Non-pigmented ciliary epithelial cell (primary cell): ENCODE measurements at places on chromosomes 11 and 22.

GRCh38 chr22:24759765-24760164, 14.8 kb downstream of the PIWIL3 start:
- no peak for DNase-seq

- peak; percentile 74 for DNase-seq
Observed at GRCh38 chr11:10490398-10491241, 35.6 kb downstream of the AMPD3 start.

GRCh38 chr11:111269146-111269868, 23.8 kb downstream of the POU2AF2 start:
- DNase-seq, result no peak

GRCh38 chr11:73205661-73206343, 12.3 kb upstream of the P2RY2 start:
- DNase-seq, result no peak

DNA sequence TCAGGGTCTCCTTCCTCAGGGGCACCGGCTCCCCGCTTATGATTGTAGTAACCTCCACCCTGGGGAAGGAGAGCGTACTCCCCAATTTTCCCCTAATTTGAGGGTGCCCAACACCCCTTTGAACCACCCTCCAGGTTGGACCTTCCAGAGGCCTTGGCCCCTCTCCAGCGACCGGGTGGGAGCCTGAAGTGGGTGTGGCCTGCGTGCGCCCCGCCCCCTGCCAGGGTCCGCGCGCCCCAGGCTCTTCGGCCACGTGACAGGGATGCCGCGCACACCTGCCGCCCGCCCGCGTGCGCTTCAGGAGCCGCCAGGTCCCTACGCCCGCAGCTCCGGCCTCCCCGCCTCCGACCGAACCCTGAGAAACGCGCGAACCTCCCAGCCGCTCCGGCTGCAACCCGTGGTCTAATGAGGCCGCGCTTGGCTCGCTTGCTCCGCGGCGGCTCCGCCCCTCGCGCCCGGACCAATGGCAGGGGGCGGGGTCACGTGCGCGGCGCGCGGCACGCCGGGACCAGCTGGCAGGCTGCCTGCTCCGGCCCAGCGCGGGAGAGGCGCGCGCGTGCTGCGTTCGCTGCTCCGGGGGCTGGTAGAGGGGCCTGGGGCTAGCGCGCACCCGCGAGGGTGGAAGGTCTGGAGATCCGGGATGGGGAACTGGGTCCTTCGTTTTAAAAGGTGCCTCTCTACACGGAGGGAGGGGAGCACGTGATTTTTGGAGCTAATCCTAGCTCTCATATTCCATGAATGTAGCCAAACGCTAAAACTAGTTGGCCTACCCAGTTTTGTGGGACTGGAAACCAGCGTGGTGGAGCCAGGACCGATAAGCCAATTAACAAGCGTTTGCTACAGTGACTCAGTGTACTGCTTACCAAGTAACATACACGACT, at the start of gene FOXRED2:
Gene FOXRED2, minus strand, starts transcription at position 404 of the 881 bp plus-strand sequence. CDS start 618 bp downstream, outside the sequence.
- no peak for DNase-seq

DNA sequence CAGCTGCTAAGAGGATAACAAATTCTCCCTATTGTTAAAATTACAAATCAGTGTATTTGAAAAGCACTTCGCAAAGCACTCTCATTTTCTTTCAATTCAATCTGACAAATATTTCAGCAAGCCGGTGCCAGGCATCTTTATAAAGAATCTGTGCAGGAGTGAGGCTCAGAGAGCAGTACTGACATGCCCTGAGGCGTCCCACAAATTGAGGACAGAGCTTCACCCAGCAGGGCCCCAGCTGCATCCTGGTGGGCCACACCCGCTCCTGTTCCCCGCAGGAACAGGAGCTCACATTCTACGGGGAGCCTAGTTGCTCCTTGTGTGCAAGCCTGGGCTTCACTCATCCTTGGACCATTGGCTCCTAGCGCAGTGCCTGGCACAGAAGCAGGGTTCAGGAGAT, 60.9 kb upstream of the EIF3D start:
- no peak for DNase-seq

DNA sequence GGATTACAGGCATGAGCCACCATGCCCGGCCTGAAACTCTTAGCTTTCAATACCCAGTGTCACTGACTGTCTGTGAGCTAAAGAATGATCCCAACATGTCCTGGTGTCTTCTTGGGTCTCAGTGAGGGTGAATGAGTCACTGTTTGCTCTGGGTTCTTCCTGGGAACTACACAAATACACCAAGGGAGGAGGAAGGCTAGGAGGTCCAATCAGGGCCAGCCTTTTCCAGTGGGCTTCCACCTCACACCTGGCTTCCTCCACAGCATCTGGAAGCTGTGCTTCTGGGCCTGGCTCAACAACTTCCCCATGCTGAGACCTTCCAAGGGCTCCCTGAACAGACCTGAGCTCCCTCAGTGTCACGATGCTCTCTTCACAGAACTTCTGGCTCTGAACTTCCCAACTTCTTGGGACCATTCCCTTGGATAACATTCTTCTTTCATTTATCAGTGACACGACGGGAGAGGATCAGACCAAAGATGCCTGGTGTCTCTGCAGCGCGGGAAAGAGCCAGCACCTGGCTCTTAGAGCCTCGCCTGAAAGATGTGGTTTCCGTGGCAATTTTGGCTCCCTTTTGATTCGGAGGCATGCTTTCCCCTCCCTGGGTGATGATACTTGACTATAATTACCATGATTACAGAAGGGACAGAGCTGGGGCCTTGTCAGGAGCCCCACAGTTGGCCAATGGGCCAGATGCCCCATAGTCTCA, 22.3 kb upstream of the CHRM4 start:
- DNase-seq, result no peak

- DNase-seq, result no peak
Observed at GRCh38 chr11:61695917-61696316, 15.7 kb downstream of the DAGLA start.
